ENCODE measurements at places on chromosomes 12 and 14. TPM values are rescaled to one million over a fixed set of nuclear protein-coding genes. Genes with fewer than 3 reads are reported as not detected.

DNA sequence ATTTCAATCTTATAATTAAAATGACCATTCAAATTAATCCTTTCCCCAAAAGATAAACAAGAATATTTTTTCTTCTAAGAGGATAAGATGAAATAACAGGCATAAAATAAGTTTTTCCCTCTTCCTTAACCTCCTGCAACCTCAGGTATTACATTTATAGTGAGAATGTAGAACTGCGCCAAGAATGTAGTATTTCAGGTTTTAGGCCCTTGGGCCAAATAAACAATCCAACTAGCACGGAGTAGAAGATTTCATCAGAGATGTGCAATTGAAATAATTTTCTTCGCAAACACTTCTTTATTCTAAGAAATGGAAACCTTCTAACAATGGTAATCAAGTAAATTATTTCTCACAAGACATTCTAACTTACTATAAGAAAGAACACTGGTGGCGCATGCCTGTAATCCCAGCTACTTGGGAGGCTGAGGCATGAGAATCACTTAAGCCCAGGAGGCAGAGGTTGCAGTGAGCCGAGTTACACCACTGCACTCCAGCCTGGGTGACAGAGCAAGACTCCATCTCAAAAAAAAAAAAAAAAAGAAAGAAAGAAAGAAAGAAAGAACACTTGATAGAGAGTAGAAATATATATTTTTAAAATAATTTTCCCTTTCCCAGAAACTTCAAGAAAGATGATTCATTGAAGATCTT is 100.8 kb downstream of the TAOK3 start:
- H3K27ac ChIP-seq: no peak overlapping the region
- H3K27me3 ChIP-seq: no peaks in the 10 kb centered on the region
- DNase-seq: no peak
- peaks cover under 1% of the 10 kb centered on the region for H3K36me3 ChIP-seq
- peaks cover 5% of the 10 kb centered on the region for H3K4me1 ChIP-seq
- no peak overlapping the region for H3K4me3 ChIP-seq

Gene RNF41
- total RNA-seq: 33.7 TPM

Gene MIPOL1
- not detected for total RNA-seq

Gene ARHGEF25
- 0.64 TPM for total RNA-seq
